ENCODE measurements at places on chromosomes 1 and 21. TPM values are rescaled to one million over a fixed set of nuclear protein-coding genes. Genes with fewer than 3 reads are reported as not detected.

The PROX1 gene
- not detected for total RNA-seq

The FMO2 gene
- total RNA-seq: not detected

The BMP8B gene
- total RNA-seq: 0.43 TPM

GRCh38 chr1:80640978-80641377 lies 1159.8 kb upstream of the ADGRL2 start:
- no peaks in the 10 kb centered on the region for H3K4me1 ChIP-seq
- no peak for DNase-seq
- no peak overlapping the region for H3K27ac ChIP-seq
- no peak overlapping the region for H3K4me3 ChIP-seq

DNA sequence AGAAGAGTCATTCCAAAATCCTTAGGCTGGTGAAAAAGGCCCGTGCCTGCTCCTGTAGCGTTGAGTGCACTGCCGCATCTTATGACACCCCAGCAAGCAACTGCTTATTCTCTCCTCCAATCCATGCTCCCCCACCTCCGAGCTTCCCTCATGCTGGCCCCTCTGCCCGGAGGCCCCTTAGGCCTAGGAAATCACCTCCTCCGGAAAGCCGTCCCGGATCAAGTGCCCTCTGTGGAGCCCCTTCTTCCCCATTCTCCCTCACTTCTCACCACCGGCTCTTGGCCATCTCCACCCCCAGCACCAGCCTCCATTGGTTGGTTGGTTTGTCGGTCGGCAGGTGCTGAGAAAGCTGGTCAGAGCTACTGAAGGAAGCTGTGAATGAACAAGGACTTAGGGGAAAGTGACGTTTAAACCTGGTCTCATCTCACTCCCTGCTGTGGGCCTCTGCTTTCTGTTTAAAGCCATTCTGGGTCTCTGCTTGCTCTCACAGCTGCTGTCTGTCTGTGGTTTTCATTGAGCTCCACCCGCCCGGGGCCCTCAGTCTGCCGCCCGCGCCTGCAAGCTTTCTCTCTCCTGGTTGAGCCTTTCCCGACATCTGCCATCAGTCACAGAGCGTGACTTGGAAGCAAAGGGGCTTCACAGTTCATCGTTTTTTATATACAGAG lies 122.2 kb downstream of the KCNN3 start:
- H3K36me3 ChIP-seq: no peaks in the 10 kb centered on the region
- peak overlapping the region; percentile 90 for H3K4me3 ChIP-seq
- peaks cover 87% of the 10 kb centered on the region for H3K4me1 ChIP-seq
- DNase-seq: peak; percentile 91
- H3K27ac ChIP-seq: peak overlapping the region; percentile 94

GRCh38 chr1:67880056-67880601 lies 46.9 kb upstream of the GNG12 start:
- H3K36me3 ChIP-seq: no peaks in the 10 kb centered on the region
- no peak overlapping the region for H3K27ac ChIP-seq
- H3K4me1 ChIP-seq: no peaks in the 10 kb centered on the region
- peaks cover 13% of the 10 kb centered on the region for H3K27me3 ChIP-seq
- H3K4me3 ChIP-seq: no peak overlapping the region

GRCh38 chr1:175341631-175342429 lies 149.3 kb upstream of the KIAA0040 start:
- no peak for DNase-seq
- H3K27ac ChIP-seq: no peak overlapping the region
- H3K27me3 ChIP-seq: peaks cover 42% of the 10 kb centered on the region
- H3K4me1 ChIP-seq: peaks cover 2% of the 10 kb centered on the region
- H3K36me3 ChIP-seq: no peaks in the 10 kb centered on the region

- H3K27ac ChIP-seq: peak within 1 kb of the TSS; percentile 81
- H3K4me3 ChIP-seq: peak within 1 kb of the TSS; percentile 92
- peaks cover 43% of the 10 kb centered on the region for H3K4me1 ChIP-seq
- peaks cover 20% of the 10 kb centered on the region for H3K36me3 ChIP-seq
- peak; percentile 80 for DNase-seq
- H3K27me3 ChIP-seq: no peaks in the 10 kb centered on the region
Observed at GRCh38 chr1:149917571-149918144, at the start of gene SV2A. TSS of gene SV2A (minus strand) at chr1:149917844. CDS start at chr1:149913840, 4,004 bp downstream.

GRCh38 chr1:109978761-109979488 lies 5.6 kb upstream of the AHCYL1 start:
- H3K4me3 ChIP-seq: no peak overlapping the region
- H3K27me3 ChIP-seq: peaks cover 10% of the 10 kb centered on the region
- no peak for DNase-seq
- H3K4me1 ChIP-seq: peaks cover 2% of the 10 kb centered on the region
- no peaks in the 10 kb centered on the region for H3K36me3 ChIP-seq
- no peak overlapping the region for H3K27ac ChIP-seq
